Right hindlimb (tissue), 1 donor: ENCODE measurements at places on chromosomes 1 and 21.

- DNase-seq: no peak
Measured at GRCh38 chr1:239757716-239758115, 334.0 kb upstream of the FMN2 start.

GRCh38 chr1:33277488-33278084 lies 21.3 kb downstream of the ZNF362 start:
- DNase-seq: no peak

GRCh38 chr1:206005778-206006180 lies 2.6 kb upstream of the RAB7B start:
- DNase-seq: no peak

DNA sequence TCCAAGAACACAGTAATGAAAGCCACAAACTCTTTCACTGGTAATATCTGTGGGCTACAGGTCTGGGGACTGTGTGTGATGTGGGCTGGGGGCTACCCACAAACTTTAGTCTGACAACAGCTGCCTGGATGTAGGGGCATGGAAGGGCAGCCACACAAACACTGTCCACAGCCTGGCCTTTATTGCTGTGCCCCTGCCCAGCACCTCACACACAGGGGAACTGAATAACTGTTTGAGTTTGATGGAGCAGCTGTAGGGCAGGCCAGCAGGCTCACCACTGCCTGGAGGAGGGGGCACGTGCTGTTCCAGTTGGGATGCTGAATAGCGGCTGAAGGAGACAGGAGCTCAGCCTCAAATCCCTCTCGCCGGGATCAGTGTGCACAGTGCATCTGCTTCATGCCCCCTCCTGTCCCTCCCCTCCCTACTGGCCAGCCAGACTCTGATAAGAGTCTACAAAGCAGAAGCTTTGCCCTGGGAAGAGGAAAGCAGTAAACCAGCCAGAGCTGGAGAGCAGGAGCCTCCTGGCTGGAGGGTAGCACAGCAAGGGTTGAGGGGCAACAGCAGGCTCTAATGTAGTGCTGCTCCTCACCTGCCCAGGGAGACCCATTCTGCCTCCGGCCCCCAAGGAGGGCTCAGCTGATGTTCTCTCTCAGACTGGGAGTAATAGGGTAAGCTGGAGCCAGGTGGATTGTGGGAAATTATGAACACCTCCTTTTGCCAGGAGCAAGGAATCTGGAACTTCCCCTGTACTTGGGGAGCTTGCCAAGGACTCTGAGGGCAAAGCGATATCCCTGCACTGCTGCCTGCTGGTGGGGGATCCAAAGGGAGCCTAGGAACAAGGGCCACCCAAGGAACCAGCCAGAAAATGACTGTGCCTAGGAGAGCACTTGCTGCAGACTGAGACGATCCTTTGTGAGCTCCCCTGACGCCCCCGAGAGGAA lies 70.2 kb upstream of the GOLT1A start:
- no peak for DNase-seq

- DNase-seq: no peak
Measured at GRCh38 chr1:11955221-11955620, 20.7 kb downstream of the PLOD1 start.

DNA sequence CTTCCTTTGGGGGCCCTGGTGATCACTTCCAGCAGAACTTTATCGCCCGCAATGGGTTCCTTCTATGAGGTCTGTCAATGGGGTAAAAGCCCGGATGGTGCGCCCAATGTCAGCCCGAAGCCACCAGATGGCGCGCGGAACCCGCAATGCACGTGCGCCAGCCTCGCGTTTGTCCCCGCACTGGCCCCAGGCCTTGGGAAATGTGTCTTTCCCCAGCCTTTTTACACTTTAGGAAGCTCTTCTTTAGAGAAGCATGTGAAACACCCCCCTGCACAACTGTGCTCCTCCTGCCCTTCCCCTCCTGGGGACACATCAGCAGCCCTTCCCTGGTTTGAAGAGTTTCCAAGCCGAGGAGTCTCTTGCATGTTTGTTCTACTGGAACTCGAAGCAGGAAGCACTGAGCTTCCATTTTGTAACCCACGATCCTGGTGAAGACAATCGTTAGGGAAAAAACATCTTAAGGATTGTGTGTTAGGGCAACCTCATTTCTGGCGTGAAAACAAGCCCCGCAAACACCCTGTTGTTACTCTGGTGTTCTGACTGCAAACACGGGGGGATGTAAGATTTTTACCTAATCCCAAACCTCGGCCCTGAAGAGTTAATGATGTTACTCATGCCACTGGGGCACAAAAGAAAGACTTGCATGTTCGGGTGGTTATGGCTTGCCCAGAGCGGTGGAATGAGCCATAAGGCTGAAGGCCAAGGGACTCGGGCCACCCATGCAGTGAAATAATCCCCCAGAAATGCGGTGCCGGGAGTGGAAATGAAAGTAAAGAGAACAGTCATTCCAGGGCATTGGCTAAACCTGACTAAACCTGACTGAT lies 20.4 kb upstream of the TARBP1 start:
- DNase-seq: peak; percentile 94

DNA sequence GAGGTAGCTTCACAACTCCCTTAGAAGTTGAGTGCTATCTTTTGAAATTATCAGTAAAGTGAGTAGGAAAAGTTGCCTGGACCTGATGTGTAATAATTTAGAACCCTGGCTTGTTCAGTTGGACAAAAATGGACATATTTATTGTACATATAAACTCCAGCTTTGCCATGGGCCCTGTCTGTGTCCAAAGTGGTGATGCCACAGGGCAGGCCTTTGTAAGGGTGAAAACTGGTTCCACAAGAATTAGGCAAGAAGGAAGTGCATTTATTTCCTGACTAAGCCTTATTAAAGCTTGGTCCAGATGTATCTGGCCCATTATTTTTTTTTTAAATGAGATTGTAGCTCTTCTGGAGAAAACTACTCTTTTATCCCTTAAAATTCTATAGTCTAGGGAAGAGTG lies 47.9 kb downstream of the MACO1 start:
- no peak for DNase-seq

DNA sequence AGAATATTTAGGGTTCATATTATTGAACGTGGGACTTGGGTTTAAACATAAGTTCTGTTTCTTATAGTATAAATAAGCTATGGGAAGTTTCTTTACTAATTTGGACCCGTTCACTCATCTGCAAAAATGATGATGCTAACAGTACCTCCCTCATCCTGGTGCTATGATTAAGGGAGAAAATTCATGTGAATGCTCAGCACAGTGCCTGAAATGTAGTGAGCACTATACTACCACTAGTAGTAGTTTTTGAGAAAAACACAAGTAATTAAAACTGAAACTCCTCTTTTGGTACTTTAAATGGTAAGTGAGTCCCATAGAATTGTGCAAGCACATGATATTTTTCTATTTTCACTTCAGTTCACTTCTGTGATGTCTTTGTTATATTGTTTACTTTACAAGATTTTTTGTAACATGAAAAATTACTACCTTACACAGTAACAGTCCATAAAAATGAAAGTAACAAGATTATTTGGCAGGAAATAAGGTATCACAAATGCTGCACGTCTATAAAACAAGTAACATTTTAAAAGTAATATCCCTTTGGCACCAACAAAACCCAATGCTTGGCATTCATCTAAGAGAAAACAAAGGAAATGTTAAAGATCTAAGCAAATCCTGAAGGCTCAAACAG lies 11.3 kb upstream of the PTPRC start:
- no peak for DNase-seq

DNA sequence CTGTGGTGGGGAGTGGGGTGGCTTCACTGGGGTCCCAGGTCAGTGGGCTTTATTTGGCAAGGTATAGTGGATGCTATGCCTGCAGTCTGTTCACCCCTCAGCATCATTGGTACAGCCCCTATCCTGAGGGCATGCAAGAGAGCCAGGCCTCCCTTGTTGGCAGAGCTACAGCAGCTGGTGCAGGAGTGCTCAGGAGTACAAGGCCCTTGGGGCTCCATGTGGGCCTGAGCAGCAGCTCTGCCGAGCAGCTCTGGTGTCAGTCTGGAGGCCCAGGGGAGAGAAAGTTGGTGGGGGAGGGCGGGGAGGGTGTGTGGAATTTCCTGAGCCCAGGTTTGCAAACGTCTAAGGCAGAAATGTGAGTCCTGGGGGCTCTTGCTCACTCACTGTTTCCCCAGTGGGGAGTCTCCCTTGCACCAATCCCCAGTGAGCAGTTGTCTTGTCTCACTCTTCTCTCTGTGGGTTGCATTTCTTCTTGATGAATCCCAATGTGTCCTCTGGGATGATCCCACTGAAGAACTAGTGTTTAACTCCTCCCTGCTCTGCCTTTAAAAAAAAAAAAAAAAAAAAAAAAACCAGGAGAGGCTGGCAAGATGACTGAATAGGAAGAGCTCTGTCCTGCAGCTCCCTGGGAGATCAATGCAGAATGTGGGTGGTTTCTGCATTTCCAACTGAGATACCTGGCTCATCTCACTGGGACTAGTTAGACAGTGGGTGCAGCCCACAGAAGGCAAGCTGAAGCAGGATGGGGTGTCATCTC lies 39.5 kb upstream of the CYP4X1 start:
- no peak for DNase-seq

DNA sequence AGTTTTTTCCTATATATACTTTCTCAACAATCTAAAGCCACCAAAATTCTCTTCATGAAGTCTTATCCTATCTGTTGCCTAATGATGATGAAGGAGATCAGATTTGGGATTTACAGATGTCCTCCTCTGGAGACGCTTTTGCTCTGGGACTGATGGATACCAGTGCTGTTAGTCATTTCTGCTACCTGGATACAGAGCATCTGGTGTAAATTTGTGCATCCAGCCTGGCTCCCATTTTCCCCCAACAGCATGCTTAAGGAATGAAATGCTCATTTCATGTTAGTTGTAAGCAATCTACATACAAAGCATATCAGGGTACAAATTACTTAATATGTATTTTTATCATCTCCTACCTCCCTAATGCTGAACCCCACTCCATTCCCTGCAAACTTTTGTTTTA lies 57.7 kb downstream of the HNRNPR start:
- DNase-seq: no peak

- no peak for DNase-seq
Measured at GRCh38 chr1:154806333-154806732, 63.7 kb downstream of the KCNN3 start.

- no peak for DNase-seq
Measured at GRCh38 chr1:75559136-75559535, 51.8 kb downstream of the SLC44A5 start.

- no peak for DNase-seq
Measured at GRCh38 chr1:154179946-154180687, 11.8 kb downstream of the TPM3 start.

GRCh38 chr1:14810595-14811361 lies 212.3 kb downstream of the KAZN start:
- peak; percentile 61 for DNase-seq

DNA sequence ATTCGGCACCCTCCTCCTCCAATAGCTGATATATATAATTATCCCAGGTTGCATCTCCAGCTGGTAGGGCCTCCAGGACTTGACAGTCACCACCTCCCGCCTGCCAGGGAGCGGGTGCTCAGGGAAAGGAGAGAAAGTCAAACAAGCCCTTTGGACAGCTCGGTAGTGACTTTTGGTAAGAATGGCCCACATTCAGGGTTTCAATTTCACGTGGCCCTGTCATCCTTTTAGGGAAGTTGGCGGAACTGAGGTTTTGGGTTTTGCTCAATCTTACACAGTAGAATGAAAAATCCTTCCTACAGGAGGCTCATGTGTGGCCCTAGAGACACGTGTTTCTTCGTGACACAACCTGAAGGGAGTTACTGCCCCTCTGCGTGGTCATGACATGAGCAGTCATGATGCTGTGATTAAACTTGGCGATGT lies 44.2 kb downstream of the CAPN8 start:
- DNase-seq: no peak

DNA sequence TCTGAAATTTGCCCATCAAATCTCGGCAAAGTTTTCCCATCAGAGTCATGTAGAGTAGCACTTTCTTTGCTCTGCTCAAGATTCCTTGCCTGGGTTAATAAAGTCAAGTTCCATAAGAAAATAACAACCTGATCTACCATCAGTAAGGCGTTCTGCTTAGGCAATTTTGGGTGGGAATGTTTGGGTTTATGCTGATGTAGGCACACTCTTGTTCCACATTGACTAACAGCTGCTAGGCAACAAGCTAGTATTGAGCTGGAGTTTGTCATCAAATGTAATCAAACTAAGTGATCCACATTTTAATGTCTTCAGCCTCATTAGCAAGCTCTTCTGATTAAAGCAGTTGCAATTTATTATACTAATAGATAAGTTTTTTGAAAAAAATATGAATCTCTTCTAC lies 12.1 kb upstream of the HMCN1 start:
- DNase-seq: no peak

GRCh38 chr21:26815197-26815596 lies 30.0 kb downstream of the ADAMTS1 start:
- DNase-seq: no peak

- DNase-seq: no peak
Measured at GRCh38 chr1:193681422-193681821, 495.0 kb upstream of the B3GALT2 start.

GRCh38 chr1:19000065-19000464 lies 43.6 kb upstream of the IFFO2 start:
- no peak for DNase-seq

- DNase-seq: no peak
Measured at GRCh38 chr1:202145068-202145743, 669 bp upstream of the ARL8A start.

DNA sequence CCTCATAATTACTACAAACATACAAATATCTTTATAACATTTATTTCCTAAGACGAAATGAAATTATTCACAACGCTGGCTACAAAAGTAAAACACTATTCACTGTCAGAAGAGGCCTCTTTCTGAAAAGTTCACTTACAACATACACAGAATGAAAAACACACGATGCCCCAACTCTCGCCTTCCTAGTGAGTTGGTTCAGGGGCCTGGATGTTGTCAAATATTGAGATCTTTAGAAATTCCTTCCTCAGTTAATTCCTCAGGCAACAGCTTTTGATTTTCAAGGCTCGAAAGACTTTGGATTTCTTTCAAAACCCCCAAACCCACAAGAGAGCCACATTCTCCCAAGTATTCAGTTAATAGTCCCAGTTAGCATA lies 14.2 kb upstream of the KCNE1 start:
- DNase-seq: no peak

- peak; percentile 72 for DNase-seq
Measured at GRCh38 chr1:40668769-40669525, 3.5 kb upstream of the RIMS3 start.

DNA sequence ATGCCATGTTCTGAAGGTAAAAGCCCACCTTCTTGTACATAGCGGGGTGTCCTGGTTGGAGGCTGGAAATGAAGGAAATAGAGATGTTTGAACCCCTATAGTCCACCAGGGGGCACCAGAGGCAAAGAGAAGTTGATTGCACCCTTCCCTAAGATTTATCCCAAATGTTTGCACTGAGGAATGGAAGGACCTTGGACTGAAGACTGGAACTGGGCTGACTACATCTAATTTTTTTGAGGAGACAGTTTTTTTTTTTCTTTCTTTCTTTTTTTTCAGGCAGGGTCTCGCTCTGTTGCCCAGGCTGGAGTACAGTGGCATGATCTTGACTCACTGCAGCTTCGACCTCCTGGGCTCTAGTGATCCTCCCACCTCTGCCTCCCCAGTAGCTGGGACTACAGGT lies 55.3 kb upstream of the EIF4G3 start:
- peak; percentile 61 for DNase-seq

DNA sequence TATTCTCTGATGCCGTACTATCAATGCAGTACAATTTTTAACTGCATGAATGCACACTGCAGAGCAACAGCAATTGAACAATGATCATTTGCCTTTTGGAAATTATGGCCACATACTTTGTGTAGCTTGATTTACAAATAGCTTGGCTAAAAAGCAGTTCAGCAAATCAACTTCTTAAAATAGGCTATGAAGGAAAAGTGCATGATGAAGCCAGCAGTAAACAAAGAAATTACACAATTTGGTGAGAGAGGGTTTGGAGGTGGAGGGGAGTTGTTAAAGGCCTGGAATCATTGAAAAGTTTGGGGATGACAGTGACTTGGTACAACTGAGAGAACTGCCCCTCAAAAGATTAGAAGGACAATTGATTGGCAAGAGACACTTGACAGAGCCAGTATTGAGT lies 6.5 kb downstream of the PIGM start:
- DNase-seq: no peak
